ENCODE measurements at places on chromosomes 16 and 17.

DNA sequence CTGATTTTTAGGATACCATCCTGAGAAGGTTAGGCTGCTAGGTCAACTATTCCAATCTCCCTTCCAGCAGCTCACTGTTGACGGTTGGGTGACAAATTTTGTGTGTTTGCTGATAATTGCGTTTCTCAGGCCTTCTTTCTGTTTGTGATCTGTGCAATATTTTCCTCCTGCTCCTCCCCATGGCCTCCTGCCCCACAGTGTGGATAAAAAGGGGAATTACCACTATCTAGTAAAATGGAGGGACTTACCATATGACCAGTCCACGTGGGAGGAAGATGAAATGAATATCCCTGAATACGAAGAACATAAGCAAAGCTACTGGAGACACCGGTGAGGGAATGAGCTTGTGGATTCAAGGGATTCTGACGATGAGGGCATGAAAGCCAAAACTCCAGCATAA, 9.2 kb downstream of the CHD3 start:
- no peak for DNase-seq

DNA sequence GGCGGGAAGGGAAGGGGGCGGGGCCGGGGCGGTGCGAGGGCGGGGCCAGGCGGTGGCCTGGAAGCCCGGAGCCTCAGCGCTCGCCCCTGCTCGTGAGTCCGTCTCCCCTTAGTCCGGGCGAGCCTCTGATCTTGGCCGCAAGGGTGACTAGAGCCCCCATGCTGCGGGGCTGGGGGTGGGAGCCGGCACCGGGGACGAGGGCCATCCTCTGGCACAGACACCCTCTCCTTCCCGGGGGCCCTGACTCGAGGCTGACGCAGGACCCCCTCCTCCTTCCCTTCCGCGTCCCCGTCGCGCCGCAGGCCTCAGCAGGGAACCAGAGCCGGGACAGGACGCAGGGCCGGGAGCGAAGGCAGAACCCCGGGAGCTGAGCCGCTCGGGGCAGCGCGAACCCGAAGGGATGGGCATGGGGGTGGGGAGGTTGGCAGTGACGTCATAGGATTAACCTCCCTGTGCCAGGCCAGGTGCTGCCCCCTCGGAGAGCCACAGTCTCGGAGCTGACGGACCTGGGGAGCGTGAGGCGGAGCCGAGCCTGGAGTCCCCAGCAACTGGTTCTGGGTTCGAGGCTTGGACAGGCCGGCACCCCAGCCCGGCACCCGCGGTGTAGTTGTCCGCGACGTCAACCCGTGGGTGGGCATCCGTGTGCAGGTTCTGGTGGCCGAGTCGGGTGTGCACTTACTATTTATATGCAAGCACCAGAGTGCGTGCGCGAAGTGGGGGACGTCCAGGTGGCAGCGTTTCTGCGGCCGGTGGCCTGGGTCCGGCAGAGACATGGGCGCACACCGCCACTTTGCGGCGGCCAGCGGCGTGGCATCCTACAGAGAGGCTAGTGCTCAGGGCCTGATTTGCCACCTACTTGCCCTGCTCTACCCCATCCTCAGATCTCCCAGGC, 503 bp upstream of the PLCD3 start:
- peak; percentile 57 for DNase-seq

- no peak for DNase-seq
Observed at GRCh38 chr17:2949469-2950044, 113.8 kb downstream of the OR1D5 start.

DNA sequence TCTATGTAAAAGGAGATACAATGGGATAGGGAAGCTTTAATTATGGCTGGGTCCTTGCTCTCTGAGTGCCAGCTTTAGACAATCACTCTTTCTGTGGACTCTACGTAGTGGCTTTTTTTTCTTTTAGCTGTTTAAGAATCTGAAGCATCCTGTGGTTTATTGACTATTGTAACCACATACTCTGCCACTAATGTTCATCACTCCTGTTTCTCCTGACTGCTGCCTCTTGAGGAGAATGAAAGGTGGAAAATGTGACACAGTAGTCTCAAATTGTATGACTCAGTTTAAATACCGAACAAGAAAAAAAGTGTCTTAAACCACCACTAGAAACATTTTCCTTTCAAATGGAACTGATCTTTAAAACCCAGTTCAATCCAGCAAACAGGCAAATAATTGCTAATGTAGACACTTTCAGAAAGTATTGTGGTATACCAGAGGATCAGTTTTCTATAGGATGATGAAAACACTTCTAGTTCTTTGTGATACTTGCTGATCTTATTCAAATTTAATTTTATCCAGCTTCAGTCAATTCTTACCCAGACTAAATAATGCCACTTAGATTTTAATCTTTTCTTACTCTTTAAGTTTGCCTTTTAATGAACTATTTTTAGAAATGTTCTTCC, 302.7 kb upstream of the PMFBP1 start:
- no peak for DNase-seq

- DNase-seq = no peak
Observed at GRCh38 chr17:50659179-50659578, 24.5 kb downstream of the ABCC3 start.

GRCh38 chr17:65514082-65514481, 47.4 kb downstream of the AXIN2 start:
- no peak for DNase-seq

- DNase-seq = no peak
Observed at GRCh38 chr16:83458612-83459011, 349.2 kb upstream of the HSBP1 start.

GRCh38 chr16:85282842-85283241, 170.6 kb upstream of the CIBAR2 start:
- no peak for DNase-seq

DNA sequence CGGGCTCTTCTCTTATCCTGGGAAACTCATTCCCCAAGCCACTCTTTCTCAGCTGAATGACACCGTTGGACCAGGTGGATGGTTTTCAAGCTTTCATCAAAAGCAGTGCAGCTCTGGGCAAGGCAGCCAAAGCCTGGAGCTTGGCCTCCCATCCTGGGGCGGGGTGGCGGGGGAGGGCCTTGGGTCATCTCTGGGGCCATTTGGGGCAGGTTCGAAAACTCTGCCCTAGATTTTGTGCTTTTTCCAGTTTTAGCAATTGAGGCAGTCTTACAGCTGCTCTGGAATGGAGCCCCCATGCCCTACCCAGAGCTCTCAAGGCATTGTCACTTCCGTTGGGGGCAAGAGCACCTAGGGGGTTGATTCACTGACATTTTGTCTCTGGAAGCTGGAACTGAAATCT, 9.1 kb downstream of the MPRIP start:
- no peak for DNase-seq

GRCh38 chr17:78692460-78693010, 89.5 kb downstream of the CYTH1 start:
- no peak for DNase-seq

GRCh38 chr16:3215601-3216262, 19.2 kb downstream of the ZNF200 start:
- DNase-seq = no peak

GRCh38 chr17:63837962-63838600, 4.4 kb downstream of the SMARCD2 start:
- DNase-seq = no peak

DNA sequence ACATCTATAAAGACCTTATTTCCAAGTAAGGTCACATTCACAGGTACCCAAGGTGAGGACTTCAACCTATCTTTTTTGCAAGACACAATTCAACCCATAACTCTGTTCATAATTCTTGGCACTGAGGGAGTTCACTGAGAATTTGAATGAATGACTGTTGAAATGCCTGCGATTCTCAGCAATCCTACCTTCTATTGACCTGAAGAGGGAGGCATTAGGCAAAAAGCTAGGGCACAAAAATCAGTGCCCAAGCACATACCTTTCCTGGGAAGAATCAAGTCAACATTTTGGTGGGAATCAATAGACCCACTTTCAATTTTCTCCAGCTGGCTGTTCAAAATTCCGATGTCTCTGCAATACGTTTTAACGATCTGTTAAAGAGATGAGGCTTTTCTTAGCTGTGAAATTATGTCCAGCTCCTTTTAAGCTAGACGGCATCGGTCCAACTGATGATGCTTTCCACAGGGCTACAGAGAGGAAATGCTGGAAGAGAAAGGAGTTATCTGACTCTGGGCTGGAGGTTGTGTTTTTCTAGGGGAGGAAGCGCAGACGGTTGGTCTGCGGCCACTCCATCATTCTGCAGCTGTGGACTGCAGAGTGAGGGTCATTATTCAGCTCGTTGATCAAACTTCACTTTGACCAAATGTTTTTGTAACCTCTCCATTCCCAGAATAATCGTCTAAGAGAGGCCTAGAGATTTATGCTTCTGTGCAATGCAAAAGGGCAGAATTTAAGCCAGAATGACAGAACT, 25.2 kb downstream of the BCO1 start:
- DNase-seq = no peak

GRCh38 chr17:63926164-63926563, 6.0 kb downstream of the CD79B start:
- no peak for DNase-seq

- no peak for DNase-seq
Observed at GRCh38 chr16:72285324-72285723, 113.4 kb upstream of the PMFBP1 start.

- no peak for DNase-seq
Observed at GRCh38 chr17:35870906-35871819, 2.5 kb upstream of the HEATR9 start.

GRCh38 chr17:3759597-3760216, 36.0 kb downstream of the HASPIN start:
- no peak for DNase-seq

GRCh38 chr16:89722392-89723278, 1.3 kb downstream of the ZNF276 start:
- no peak for DNase-seq

GRCh38 chr16:23837553-23838308, 1.9 kb downstream of the PRKCB start:
- DNase-seq = no peak

- no peak for DNase-seq
Observed at GRCh38 chr17:41906465-41907184, 12.1 kb downstream of the ACLY start.

DNA sequence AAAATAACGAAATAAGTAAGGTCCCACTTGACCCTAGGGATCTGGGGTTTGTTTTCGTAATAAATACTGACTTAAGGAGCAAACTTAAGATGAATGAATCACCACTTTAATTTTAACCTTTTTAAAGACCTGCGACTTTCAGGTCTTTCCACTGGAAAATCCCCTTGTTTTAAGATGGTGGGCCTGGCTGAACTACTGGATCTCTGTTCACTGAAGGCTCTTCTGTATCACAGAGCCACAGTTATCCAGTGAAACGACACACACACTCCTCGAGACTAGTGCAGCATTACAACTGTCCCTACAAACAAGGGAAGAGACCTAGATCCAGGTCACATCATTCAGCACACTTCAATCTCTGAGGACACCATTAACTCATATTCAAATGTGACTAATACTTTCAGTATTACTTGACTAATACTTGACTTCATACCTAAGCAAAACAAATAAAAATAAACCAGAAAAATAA, 299.0 kb downstream of the CEP112 start:
- DNase-seq = no peak

DNA sequence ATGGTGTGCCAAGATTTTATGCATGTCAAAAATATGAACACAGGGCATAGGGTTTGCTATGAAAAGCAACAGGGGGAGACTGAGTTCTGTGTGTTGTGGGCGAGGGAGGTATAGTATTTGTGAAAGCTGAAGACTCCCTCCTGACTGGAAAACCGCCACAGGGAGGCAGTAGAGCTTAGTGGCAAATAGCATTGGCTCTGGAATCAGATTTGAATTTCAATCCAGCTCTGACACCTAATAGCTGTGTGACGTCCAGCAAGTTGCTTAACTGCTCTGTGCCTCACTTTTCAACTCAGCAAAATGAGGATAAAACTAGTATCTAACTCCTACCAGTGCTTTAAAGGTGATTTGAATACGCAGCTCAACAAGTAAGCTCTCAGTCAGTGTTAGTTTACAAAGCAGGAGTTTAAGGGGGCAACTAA, 22.0 kb downstream of the KPNA2 start:
- no peak for DNase-seq

DNA sequence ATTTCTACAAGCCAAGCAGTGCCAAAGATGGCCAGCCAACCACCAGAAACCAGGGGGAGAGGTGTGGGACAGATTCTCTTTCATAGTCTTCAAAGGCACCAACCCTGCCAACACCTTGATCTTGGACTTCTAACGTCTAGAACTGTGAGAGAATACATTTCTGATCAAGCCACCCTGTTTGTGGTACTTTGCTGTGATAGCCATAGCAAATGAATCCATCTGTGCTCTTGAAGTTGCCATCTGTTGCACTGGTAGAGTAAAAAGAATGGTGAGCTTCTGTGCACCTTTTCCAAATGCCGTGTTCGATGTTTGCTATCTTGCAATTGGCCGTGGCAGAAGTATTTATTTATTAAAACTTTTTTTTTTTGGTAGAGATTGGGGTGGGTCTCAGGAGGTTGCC, 16.7 kb upstream of the ADGRG1 start:
- no peak for DNase-seq

- DNase-seq = no peak
Observed at GRCh38 chr16:19203374-19203966, 35.4 kb downstream of the SYT17 start.
